ENCODE measurements at places on chromosomes 6 and 20. TPM values are rescaled to one million over a fixed set of nuclear protein-coding genes. Genes with fewer than 3 reads are reported as not detected.

GRCh38 chr6:121443971-121444541 is 8.6 kb downstream of the GJA1 start:
- peaks cover 8% of the 10 kb centered on the region for H3K4me1 ChIP-seq
- peak overlapping the region; percentile 51 for H3K27ac ChIP-seq
- H3K27me3 ChIP-seq = no peaks in the 10 kb centered on the region
- no peak for DNase-seq

- no peak overlapping the region for H3K27ac ChIP-seq
- no peaks in the 10 kb centered on the region for H3K27me3 ChIP-seq
- no peaks in the 10 kb centered on the region for H3K4me1 ChIP-seq
- H3K4me3 ChIP-seq = no peak overlapping the region
- no peak for DNase-seq
- H3K36me3 ChIP-seq = no peaks in the 10 kb centered on the region
Measured at GRCh38 chr6:46116289-46116688, 13.5 kb upstream of the ENPP4 start.

DNA sequence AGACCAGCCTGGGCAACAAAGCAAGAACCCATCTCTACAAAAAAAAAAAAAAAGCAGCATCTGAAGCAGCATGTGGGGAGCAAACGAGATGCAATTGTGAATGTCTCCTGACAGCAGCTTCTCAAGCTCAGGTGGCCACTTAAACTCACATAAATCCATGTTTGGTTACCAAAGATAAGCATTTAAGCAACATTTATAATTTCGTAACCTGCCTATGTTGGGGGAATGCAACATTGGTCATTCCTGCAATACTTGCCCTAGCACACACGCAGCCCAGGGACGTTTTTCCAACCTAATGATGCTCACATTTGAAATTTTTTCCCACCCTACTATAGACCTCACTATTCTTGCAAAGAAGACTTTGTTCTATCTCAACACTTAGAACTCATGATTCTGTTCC is 113.3 kb downstream of the ZFP64 start:
- DNase-seq = no peak
- H3K4me1 ChIP-seq = no peaks in the 10 kb centered on the region
- no peak overlapping the region for H3K27ac ChIP-seq
- no peaks in the 10 kb centered on the region for H3K27me3 ChIP-seq
- no peaks in the 10 kb centered on the region for H3K36me3 ChIP-seq

- H3K27ac ChIP-seq = no peak overlapping the region
- H3K4me3 ChIP-seq = peak overlapping the region; percentile 5
- DNase-seq = no peak
- no peaks in the 10 kb centered on the region for H3K27me3 ChIP-seq
- no peaks in the 10 kb centered on the region for H3K4me1 ChIP-seq
Measured at GRCh38 chr6:45479834-45480751, 102.4 kb upstream of the SUPT3H start.

- H3K36me3 ChIP-seq = no peaks in the 10 kb centered on the region
- no peaks in the 10 kb centered on the region for H3K27me3 ChIP-seq
- no peaks in the 10 kb centered on the region for H3K4me1 ChIP-seq
- no peak overlapping the region for H3K4me3 ChIP-seq
- DNase-seq = no peak
Measured at GRCh38 chr20:57037689-57038088, 228.8 kb downstream of the BMP7 start.

DNA sequence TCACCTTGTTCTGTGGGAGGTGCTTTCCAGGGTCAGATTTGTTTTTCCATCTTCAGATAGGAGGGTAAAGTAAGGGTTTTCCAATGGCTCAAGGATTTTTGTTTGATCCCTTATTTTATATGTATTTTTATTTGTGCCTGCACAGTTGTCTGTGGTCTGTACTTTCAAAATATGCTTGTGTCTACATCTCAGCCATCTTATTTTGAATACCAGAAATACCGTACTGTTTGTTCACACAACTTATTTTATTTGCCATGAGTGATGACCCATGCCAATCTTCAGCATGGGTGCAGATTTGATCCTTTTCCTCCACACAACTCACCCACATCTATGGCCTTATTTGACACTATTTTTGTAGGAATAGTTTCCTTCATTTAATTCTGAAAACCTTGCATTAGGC is 72.2 kb upstream of the PTCHD4 start:
- no peaks in the 10 kb centered on the region for H3K36me3 ChIP-seq
- no peak overlapping the region for H3K4me3 ChIP-seq
- no peak overlapping the region for H3K27ac ChIP-seq
- H3K27me3 ChIP-seq = no peaks in the 10 kb centered on the region
- DNase-seq = no peak

- H3K4me1 ChIP-seq = no peaks in the 10 kb centered on the region
- no peak overlapping the region for H3K27ac ChIP-seq
- H3K4me3 ChIP-seq = no peak overlapping the region
- DNase-seq = peak; percentile 12
- no peaks in the 10 kb centered on the region for H3K36me3 ChIP-seq
- no peaks in the 10 kb centered on the region for H3K27me3 ChIP-seq
Measured at GRCh38 chr20:40966103-40966502, 62.5 kb upstream of the TOP1 start.

GRCh38 chr20:29497261-29497671 is 1760.2 kb upstream of the DEFB115 start:
- H3K4me1 ChIP-seq = no peaks in the 10 kb centered on the region
- DNase-seq = no peak

- no peak overlapping the region for H3K4me3 ChIP-seq
- H3K27ac ChIP-seq = no peak overlapping the region
- H3K36me3 ChIP-seq = no peaks in the 10 kb centered on the region
- no peaks in the 10 kb centered on the region for H3K27me3 ChIP-seq
- H3K4me1 ChIP-seq = peaks cover 10% of the 10 kb centered on the region
Measured at GRCh38 chr6:34227761-34228421, 8.8 kb upstream of the HMGA1 start.

- no peak overlapping the region for H3K27ac ChIP-seq
- H3K27me3 ChIP-seq = no peaks in the 10 kb centered on the region
- no peak overlapping the region for H3K4me3 ChIP-seq
- H3K4me1 ChIP-seq = peaks cover 24% of the 10 kb centered on the region
- H3K36me3 ChIP-seq = no peaks in the 10 kb centered on the region
- no peak for DNase-seq
Measured at GRCh38 chr6:16729183-16729691, 32.0 kb downstream of the ATXN1 start.

GRCh38 chr6:35972471-35973367 is 51.7 kb downstream of the SLC26A8 start:
- H3K27ac ChIP-seq = no peak overlapping the region
- no peak for DNase-seq
- H3K4me1 ChIP-seq = no peaks in the 10 kb centered on the region
- H3K27me3 ChIP-seq = no peaks in the 10 kb centered on the region
- no peak overlapping the region for H3K4me3 ChIP-seq

DNA sequence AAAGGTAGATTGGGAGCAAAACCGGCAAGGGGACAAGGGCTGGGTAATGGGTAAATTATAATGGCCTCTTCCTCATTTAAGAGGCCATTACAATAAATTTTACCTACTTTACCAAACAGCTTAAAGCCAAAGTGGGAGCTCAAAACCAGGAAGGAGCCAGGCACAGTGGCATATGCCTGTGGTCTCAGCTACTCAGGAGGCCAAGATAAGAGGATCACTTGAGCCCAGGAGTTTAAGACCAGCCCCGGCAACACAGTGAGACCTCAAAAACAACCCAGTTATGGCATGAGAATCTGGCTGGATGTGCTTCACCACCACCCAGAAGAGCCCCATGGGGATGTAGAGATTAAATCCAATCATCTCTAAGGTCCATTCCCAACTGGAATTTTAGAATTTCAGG is 52.9 kb upstream of the TAF8 start:
- peaks cover 5% of the 10 kb centered on the region for H3K36me3 ChIP-seq
- DNase-seq = no peak
- no peak overlapping the region for H3K27ac ChIP-seq

GRCh38 chr6:116369964-116370759 is 585 bp upstream of the DSE start:
- no peaks in the 10 kb centered on the region for H3K27me3 ChIP-seq
- H3K4me1 ChIP-seq = peaks cover 7% of the 10 kb centered on the region
- peak overlapping the region; percentile 77 for H3K4me3 ChIP-seq
- peak; percentile 11 for DNase-seq
- H3K36me3 ChIP-seq = no peaks in the 10 kb centered on the region

DNA sequence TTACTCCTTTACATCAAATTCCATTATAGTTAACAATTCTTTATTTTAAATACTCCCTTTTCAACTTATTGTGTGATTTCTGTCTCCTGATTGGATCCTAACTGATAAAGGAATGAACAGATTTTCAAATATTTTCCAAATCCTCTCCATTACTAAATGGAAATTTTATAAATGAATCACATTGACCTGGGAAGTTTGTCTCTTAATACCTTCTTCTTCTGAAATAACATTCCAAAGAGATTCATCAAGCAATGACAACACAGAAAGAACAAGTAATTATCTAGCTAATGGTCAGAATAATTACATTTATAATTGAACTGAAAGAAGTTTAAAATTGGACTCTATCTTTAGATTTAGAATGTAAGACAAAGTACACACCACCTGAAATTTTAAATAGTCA is 515.4 kb upstream of the PTCHD4 start:
- H3K4me3 ChIP-seq = no peak overlapping the region
- no peak for DNase-seq
- no peaks in the 10 kb centered on the region for H3K4me1 ChIP-seq

DNA sequence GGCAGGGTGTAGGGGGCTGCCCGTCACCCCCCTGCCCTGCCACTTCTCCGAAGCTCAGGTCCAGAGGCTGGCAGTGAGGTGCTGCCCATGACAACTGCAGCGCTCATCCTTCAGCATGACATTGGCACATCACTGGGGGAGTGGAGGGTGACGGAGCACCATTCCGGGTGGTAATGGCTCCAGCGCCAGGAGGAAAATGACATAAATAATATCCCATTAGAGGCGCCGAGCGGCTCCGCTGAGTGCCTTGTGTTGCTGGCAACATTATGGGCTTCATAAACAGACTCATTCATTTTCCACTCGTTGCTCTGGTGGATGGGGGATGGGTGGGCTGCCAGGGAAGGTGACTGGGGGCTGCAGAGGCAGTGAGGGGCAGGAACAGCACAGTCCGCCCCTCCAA is 56.9 kb upstream of the CTNNBL1 start:
- H3K36me3 ChIP-seq = no peaks in the 10 kb centered on the region
- H3K4me3 ChIP-seq = no peak overlapping the region
- H3K27ac ChIP-seq = no peak overlapping the region
- no peak for DNase-seq
- no peaks in the 10 kb centered on the region for H3K27me3 ChIP-seq

- no peak overlapping the region for H3K4me3 ChIP-seq
- H3K4me1 ChIP-seq = no peaks in the 10 kb centered on the region
- H3K36me3 ChIP-seq = no peaks in the 10 kb centered on the region
- no peaks in the 10 kb centered on the region for H3K27me3 ChIP-seq
- DNase-seq = peak; percentile 60
Measured at GRCh38 chr6:170025935-170026750, 264.7 kb downstream of the DLL1 start.

DNA sequence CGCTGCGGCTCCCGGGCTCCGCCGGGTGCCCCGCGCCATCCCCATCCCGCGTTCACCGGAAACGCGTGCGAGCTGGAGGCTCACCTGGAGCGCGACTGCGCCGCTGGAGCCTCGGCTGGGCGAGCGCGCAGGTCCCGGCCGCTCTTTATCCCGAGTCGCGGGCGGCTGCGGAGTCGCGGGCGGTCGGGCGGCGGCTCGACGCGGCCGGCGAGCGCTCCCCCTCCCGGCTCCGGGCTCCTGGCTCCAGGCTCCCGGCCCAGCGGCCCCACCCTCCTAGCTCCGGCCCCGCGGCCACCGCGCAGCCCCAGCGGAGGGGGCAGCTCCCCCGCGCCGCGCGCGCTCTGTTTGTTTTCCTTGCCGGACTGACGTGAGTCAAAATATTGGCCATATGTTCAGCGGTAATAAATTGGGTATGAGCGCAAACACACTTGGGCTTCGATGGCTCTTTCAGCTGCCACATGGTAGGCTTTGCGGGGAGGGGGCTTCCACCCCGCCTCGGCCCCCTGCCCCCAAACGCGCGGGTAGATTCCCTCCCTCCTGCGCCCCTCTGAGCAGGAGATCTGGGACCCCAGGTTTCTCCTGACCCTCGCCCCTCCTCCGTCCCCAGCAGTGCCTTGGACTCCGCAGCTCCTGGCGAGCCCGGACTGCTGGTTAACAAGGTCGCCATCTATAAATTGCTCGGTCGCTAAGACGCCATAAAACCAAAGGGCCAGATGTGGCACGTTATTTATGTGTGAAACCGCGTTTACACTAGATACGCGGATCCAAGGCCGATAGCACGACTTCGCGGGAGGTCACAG is 8.8 kb upstream of the NKX2-2 start:
- H3K4me1 ChIP-seq = no peaks in the 10 kb centered on the region
- peak overlapping the region; percentile 38 for H3K4me3 ChIP-seq
- H3K36me3 ChIP-seq = no peaks in the 10 kb centered on the region
- peaks cover 13% of the 10 kb centered on the region for H3K27me3 ChIP-seq
- H3K27ac ChIP-seq = no peak overlapping the region

DNA sequence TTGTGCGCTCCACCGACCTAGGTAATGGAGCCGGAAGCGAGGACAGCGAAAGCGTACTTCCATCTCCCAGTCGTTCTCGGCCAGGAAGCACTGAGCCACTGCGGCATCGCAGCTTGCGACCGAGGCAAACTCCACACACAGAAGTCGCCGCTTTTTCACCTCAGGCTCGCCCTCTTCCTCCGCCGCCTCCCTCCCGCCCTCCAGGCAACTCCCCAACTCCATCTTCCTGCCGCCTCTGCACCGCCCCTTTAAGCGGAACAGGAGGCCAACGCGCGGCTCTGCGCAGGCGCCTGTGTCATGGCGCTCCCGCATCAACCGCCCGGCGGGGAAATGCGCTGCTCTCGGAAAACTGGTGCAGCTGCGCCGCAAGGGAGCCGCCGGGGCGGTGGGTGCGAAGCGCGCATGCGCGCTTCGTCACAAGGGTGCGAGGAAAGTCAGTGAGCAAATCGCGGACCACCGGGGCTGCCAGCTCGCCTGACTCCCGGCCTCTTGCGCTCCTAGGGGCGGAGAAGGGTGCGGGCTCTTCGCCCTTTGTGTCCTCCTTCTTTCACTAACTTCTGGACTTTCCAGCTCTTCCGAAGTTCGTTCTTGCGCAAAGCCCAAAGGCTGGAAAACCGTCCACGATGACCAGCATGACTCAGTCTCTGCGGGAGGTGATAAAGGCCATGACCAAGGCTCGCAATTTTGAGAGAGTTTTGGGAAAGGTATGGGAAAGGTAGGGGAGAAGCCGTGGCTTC is at the start of the genes ACOT13 and TDP2:
TSS of gene ACOT13 (plus strand) at position 437 of the 737 bp plus-strand sequence. CDS start at position 624, 187 bp downstream.
TSS of gene TDP2 (minus strand) at position 259 of the 737 bp plus-strand sequence. CDS start at position 222, 37 bp downstream.
- no peaks in the 10 kb centered on the region for H3K27me3 ChIP-seq
- H3K4me3 ChIP-seq = peak within 1 kb of the TSS; percentile 99
- H3K36me3 ChIP-seq = no peaks in the 10 kb centered on the region
- peak within 1 kb of the TSS; percentile 95 for H3K27ac ChIP-seq
- peak; percentile 98 for DNase-seq

NFKBIL1 gene
- 71.5 TPM for total RNA-seq

CRYBG1 gene
- 6.5 TPM for total RNA-seq

NRM gene
- 25.1 TPM for total RNA-seq

CD93 gene
- 206 TPM for total RNA-seq

BMP7 gene
- not detected for total RNA-seq

PCK1 gene
- total RNA-seq = 7.7 TPM

LBP gene
- total RNA-seq = 18.8 TPM

GLP1R gene
- total RNA-seq = not detected
